ENCODE measurements at places on chromosomes 6 and 20. TPM values are rescaled to one million over a fixed set of nuclear protein-coding genes. Genes with fewer than 3 reads are reported as not detected.

Gene METTL24
- total RNA-seq = not detected

DNA sequence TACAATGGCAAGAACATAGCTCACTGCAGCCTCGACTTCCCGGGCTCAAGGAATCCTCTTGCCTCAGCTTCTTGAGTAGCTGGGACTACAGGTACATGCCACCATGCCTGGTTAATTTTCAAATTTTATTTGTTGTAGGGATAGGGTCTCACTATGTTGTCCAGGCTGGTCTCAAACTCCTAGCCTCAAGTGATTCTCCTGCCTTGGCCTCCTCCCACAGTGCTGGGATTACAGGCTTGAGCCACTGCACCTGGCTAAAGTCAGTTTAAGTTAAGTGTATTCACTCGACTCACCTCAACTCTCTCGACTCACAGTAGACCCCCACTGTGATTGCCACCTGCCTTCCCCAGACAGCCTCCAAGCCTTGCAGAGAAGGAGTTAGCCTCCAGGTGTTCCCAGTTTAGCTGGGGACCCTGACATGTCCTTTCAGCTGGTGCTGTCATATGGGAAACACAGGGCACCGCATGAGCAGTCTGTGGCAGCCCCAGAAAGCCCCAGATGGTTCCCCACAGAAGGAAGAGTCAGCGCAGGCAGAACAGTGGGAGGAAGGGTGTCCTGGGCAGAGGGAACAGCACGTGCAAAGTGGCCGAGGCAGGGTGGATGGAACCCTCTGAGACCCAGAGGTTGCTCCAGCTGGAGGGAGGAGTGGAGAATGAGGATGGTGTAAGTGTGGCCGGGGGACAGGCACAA lies 40.4 kb downstream of the CEBPB start:
- no peaks in the 10 kb centered on the region for H3K36me3 ChIP-seq
- no peak for DNase-seq
- H3K4me1 ChIP-seq = no peaks in the 10 kb centered on the region
- H3K4me3 ChIP-seq = no peak overlapping the region

- H3K36me3 ChIP-seq = no peaks in the 10 kb centered on the region
- H3K4me3 ChIP-seq = no peak overlapping the region
- no peak overlapping the region for H3K27ac ChIP-seq
Measured at GRCh38 chr6:27295301-27296079, 16.6 kb downstream of the POM121L2 start.

- H3K27me3 ChIP-seq = no peaks in the 10 kb centered on the region
- H3K27ac ChIP-seq = no peak overlapping the region
- no peaks in the 10 kb centered on the region for H3K36me3 ChIP-seq
Measured at GRCh38 chr6:37115236-37115895, 54.6 kb upstream of the PIM1 start.

Gene TRIM38
- total RNA-seq = 57.5 TPM

Measured in B cell (primary cell).